Hepatocyte (in vitro differentiated cells): ENCODE measurements at places on chromosomes 2 and 18. TPM values are rescaled to one million over a fixed set of nuclear protein-coding genes. Genes with fewer than 3 reads are reported as not detected.

Gene TBR1
- total RNA-seq = not detected in 2 replicates

Gene AMER3
- 1.00 and 1.4 TPM in 2 replicates for total RNA-seq

- no peaks in the 10 kb centered on the region for H3K27me3 ChIP-seq
- H3K36me3 ChIP-seq = no peaks in the 10 kb centered on the region
- no peaks in the 10 kb centered on the region for H3K4me1 ChIP-seq
- H3K27ac ChIP-seq = no peak overlapping the region
- no peak overlapping the region for H3K4me3 ChIP-seq
- DNase-seq = peak; percentile 56
Observed at GRCh38 chr2:209208211-209208610, 215.6 kb upstream of the MAP2 start.

GRCh38 chr2:207338220-207338607 lies 172.5 kb upstream of the KLF7 start:
- H3K27me3 ChIP-seq = no peaks in the 10 kb centered on the region
- peak overlapping the region; percentile 53 for H3K27ac ChIP-seq
- H3K36me3 ChIP-seq = no peaks in the 10 kb centered on the region
- DNase-seq = no peak

DNA sequence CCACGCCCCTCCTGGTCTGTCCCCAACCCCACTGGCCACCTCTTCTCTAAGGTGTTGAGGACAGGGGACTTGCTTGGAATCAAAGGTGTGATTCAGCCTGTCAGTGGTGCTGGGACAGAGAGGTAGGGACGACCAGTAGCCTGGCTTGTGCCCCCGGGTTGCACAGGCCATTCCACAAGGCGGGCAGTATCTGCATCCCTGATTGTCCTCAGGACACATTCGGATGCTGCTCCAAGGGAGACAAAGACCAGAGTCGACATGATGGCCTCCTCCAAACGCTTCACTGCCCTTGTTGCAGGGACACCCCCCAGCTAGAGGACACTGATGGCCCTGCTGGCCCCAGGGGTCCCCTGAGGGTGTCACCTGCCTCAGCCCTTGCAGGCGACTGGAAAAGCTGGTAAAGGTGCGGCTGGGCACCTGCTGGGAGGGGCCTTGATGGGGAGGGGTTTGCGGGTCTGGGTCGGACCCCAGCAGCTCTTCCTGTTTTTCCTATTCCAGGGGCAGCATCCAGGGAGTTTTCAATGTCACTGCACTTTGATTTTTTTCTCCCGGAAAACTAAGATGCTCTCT lies 98.0 kb downstream of the PTGR3 start:
- H3K27ac ChIP-seq = no peak overlapping the region
- no peak overlapping the region for H3K4me3 ChIP-seq
- no peak for DNase-seq
- no peaks in the 10 kb centered on the region for H3K27me3 ChIP-seq
- H3K4me1 ChIP-seq = peaks cover 3% of the 10 kb centered on the region

GRCh38 chr2:233681521-233682099 lies at the start of gene UGT1A7:
Gene UGT1A7, plus strand, starts transcription at chr2:233681901. Its CDS starts 37 bp downstream, at chr2:233681938.
- H3K36me3 ChIP-seq = no peaks in the 10 kb centered on the region
- H3K27me3 ChIP-seq = no peaks in the 10 kb centered on the region
- DNase-seq = no peak
- H3K27ac ChIP-seq = no peak within 1 kb of the TSS
- no peaks in the 10 kb centered on the region for H3K4me1 ChIP-seq
- H3K4me3 ChIP-seq = no peak within 1 kb of the TSS

DNA sequence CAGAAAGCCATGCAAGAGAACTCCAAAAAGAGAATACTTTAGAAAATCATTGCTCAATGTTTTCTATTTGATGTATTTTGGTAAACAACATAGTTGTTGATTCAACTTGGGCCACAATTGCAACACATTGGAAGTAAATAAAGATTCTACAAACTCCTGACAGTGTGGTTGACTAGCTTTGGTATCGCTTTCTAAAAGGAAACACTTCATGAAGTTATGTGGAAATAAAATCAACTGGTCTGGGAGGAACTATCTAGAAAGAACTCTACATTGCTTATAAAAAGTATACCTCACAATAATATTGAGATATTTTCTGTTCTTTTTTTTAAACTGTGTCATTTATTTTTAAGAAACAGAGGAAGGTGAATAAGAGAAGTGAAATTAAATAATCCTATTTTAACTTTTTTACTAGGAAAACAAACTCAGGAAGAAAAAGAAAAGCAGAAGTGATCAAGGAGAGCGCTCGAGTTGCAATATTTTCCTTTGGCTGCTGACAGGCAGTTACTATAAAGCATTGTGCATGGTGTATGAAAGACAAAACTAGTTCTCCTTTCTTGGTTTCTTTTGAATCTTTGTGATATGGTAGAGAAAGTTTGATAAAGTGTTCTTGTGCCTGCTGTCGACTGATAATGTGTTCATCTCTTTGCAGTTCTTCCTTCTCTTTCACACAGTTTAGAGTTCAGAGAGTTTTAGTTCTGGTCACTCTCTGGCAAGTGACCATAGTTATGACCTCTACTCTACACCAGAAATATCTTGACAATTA lies 3.0 kb downstream of the DHRS9 start:
- DNase-seq = no peak
- no peak overlapping the region for H3K27ac ChIP-seq
- no peaks in the 10 kb centered on the region for H3K4me1 ChIP-seq
- no peak overlapping the region for H3K4me3 ChIP-seq
- no peaks in the 10 kb centered on the region for H3K36me3 ChIP-seq

GRCh38 chr2:207286106-207286505 lies 120.4 kb upstream of the KLF7 start:
- no peak overlapping the region for H3K27ac ChIP-seq
- no peak overlapping the region for H3K4me3 ChIP-seq
- no peak for DNase-seq
- H3K36me3 ChIP-seq = no peaks in the 10 kb centered on the region

DNA sequence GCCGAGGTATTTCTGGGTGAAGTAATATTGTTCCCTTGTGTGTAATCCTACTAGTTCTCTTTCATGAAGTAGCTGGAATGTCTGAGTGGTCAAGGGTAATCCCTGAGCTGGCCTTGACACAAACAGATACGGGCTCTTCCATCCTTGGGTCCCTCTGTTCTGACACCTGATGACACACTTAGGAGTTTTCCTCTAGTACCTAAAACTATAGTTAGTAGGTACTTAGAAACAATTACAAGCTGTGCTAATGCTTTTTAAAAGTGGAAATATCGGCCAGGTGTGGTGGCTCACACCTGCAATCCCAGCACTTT lies 59.2 kb upstream of the IL1R1 start:
- H3K27me3 ChIP-seq = no peaks in the 10 kb centered on the region
- peaks cover 9% of the 10 kb centered on the region for H3K4me1 ChIP-seq
- no peaks in the 10 kb centered on the region for H3K36me3 ChIP-seq
- no peak for DNase-seq
- no peak overlapping the region for H3K4me3 ChIP-seq

DNA sequence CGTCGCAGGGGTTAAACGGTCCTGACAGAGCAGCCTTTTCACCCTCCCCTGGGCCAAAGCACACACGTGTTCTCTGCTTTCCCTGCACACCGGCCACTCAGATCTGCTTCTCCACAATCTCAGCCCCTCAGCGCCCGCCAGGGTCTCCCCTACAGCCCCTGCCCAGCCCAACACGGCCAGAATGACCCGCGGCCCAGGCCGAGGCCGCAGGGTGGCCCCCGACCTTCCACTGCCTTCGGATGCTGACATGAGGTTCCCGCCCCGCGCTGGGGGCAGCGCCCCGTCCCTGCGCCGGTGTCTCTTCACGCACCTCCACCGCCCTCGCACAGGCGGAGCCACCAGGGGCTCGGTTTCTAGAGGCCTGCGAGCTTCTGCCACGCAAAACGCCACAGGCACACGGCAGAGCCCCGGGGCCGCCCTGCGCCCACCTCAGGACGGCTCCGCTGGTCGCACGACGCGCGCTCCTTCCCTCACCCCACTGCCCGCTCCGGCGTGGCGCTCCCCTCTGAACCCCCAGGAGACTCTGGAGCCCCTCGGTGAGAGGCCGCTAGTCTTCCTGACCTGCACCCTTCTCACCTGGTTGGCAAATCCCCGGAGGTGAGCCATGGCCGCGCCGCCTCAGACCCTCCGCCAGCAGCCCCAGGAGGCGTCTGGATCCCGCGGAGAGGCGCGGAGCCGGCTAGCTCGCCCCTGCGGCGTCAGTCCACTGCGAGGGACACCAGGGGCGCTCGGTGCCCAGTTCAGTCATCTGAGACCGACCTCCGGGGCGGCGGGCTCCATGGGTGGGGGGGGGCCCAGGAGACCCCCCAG lies 749 bp downstream of the STK25 start:
- H3K36me3 ChIP-seq = no peaks in the 10 kb centered on the region
- DNase-seq = peak; percentile 83
- peaks cover 20% of the 10 kb centered on the region for H3K4me1 ChIP-seq
- peak overlapping the region; percentile 85 for H3K27ac ChIP-seq
- H3K4me3 ChIP-seq = peak overlapping the region; percentile 57
- H3K27me3 ChIP-seq = no peaks in the 10 kb centered on the region

DNA sequence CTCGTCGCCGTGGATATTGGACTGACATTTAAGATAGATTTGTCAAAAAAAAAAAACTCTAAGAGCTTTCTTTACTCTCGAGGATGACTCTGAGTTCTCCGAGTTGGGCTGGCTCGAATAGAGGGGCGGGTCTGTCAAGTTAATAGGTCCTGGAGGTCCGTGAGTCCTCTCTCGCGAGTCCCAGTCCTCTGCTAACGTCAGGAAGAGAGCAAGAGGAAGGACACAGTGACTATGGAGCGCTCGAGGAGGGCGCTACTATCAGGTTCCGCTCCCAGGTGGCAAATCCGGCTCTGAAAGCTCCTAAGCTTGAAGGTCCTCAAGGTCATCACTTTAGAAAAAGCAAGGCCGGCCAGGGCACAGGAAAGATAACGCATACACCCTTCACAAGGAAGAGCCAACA lies 404 bp upstream of the AKAIN1 start:
- no peak overlapping the region for H3K27ac ChIP-seq
- H3K4me1 ChIP-seq = no peaks in the 10 kb centered on the region
- peaks cover 76% of the 10 kb centered on the region for H3K27me3 ChIP-seq
- no peaks in the 10 kb centered on the region for H3K36me3 ChIP-seq
- DNase-seq = no peak

- peaks cover 20% of the 10 kb centered on the region for H3K4me1 ChIP-seq
- H3K4me3 ChIP-seq = no peak overlapping the region
- no peaks in the 10 kb centered on the region for H3K36me3 ChIP-seq
- DNase-seq = no peak
- H3K27ac ChIP-seq = peak overlapping the region; percentile 21
- no peaks in the 10 kb centered on the region for H3K27me3 ChIP-seq
Observed at GRCh38 chr18:3075491-3075890, 62.5 kb upstream of the LPIN2 start.

- no peaks in the 10 kb centered on the region for H3K4me1 ChIP-seq
- no peaks in the 10 kb centered on the region for H3K36me3 ChIP-seq
- peak; percentile 76 for DNase-seq
- no peak overlapping the region for H3K27ac ChIP-seq
- peaks cover 9% of the 10 kb centered on the region for H3K27me3 ChIP-seq
Observed at GRCh38 chr18:73842795-73843394, 304.7 kb downstream of the FBXO15 start.

DNA sequence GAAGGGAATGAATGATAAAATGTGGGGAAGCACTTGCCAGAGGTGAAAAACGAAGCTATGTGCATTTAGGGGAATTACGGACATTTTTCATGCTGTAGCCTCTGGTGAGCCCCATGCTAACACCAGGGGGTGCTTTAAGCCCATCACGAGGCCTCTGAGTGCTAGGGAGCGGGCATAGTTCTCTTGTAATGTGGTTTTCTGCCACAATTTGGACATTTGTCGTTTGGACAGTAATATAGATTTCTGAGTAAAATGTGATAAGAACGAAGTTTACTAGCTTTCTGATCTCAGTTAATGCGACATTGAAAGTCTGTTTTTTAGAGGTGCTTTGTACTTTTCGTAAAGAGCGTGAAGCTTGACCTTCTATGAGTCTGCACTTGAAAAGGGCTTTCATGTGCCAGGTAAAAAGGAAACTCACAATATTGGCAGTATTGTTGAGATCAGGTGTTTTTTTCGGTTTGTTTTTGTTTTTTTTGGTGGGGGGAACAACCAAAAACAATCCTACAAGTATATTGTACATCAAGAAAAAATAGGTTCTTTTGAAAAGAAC lies 50.6 kb downstream of the TRAF3IP1 start:
- no peaks in the 10 kb centered on the region for H3K4me1 ChIP-seq
- DNase-seq = peak; percentile 84
- H3K27me3 ChIP-seq = no peaks in the 10 kb centered on the region
- no peak overlapping the region for H3K27ac ChIP-seq
- no peak overlapping the region for H3K4me3 ChIP-seq

DNA sequence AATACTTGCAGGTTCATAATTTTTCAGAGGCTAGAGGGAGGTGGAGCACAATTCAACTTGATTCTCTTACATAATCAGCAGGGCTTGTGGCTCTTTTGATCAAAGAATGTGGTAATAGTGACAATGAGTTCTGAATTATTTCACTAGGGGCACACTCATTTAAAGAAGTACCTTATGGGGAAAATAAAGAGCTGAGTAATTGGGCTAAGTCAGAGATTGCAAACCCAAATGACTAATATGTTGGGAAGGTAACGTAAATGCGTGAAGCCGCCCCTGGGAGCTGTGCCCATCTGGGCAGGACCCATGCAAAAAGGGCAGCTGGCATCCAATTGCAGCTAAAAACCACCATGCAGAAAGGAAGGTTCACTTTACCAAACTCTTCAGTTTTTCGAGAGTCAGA lies 35.3 kb downstream of the NCKAP5 start:
- DNase-seq = no peak
- no peak overlapping the region for H3K4me3 ChIP-seq
- H3K27ac ChIP-seq = no peak overlapping the region
- no peaks in the 10 kb centered on the region for H3K27me3 ChIP-seq

- no peaks in the 10 kb centered on the region for H3K4me1 ChIP-seq
- no peak overlapping the region for H3K4me3 ChIP-seq
- H3K27ac ChIP-seq = no peak overlapping the region
- no peak for DNase-seq
- H3K27me3 ChIP-seq = no peaks in the 10 kb centered on the region
- no peaks in the 10 kb centered on the region for H3K36me3 ChIP-seq
Observed at GRCh38 chr2:56757884-56758545, 574.2 kb downstream of the CCDC85A start.

DNA sequence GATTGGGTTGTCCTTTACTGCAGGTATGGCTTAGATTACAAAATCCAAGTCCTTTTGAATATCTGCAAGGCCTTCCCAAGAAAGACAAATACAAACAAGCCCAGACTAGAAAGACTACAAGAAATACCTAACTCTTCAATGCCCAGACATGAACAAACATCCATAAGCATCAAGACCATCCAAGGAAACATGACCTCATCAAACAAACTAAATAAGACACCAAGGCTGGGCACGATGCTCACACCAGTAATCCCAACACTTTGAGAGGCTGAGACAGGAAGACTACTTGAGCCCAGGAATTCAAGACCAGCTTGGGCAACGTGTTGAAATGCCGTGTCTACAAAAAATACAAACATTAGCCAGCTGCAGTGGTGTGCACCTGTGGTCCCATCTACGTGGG lies 31.7 kb downstream of the MAP4K3 start:
- no peak overlapping the region for H3K27ac ChIP-seq
- peaks cover 15% of the 10 kb centered on the region for H3K4me1 ChIP-seq
- no peaks in the 10 kb centered on the region for H3K36me3 ChIP-seq
- no peaks in the 10 kb centered on the region for H3K27me3 ChIP-seq
- H3K4me3 ChIP-seq = no peak overlapping the region

DNA sequence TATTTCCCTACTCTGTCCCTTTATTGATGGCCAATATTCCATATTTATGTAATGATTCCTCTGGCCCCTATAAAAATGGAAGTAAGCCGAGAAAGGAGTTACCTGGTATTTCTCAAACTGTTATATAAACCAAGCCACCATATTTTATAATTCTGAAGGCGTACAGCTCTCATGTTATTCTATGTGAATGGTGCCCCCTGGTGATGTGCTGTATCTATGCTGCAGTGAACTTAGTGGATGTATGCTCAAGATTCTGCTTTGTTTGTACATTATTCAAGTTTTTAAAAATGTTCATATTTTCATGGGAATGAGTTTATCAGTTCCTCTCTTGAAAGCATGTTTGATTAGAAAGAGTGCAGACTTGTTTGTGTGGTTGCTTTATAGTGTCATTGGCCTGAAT lies 194.5 kb upstream of the LRRTM1 start:
- DNase-seq = peak; percentile 73
